ENCODE measurements at places on chromosomes 11 and 22. TPM values are rescaled to one million over a fixed set of nuclear protein-coding genes. Genes with fewer than 3 reads are reported as not detected.

MISFA gene
- 2.6 TPM for polyA plus RNA-seq

KDM4E gene
- not detected for polyA plus RNA-seq

SCN3B gene
- 42.9 TPM for polyA plus RNA-seq

CBLIF gene
- not detected for polyA plus RNA-seq

EIF3F gene
- polyA plus RNA-seq = 62.6 TPM

SNX32 gene
- 4.6 TPM for polyA plus RNA-seq

DYNC2H1 gene
- polyA plus RNA-seq = 19.0 TPM

KCNK4 gene
- polyA plus RNA-seq = 0.17 TPM

CHRDL2 gene
- polyA plus RNA-seq = not detected

PGR gene
- not detected for polyA plus RNA-seq

KIRREL3 gene
- 3.4 TPM for polyA plus RNA-seq

MYEOV gene
- not detected for polyA plus RNA-seq

GGTLC2 gene
- not detected for polyA plus RNA-seq

H19 gene
- polyA plus RNA-seq = not detected

CCDC73 gene
- polyA plus RNA-seq = 0.91 TPM

PDGFB gene
- polyA plus RNA-seq = 1.1 TPM

POGLUT3 gene
- polyA plus RNA-seq = not detected

GLYAT gene
- not detected for polyA plus RNA-seq

TEX12 gene
- polyA plus RNA-seq = 0.77 TPM
